ENCODE measurements at places on chromosomes 6 and 20. TPM values are rescaled to one million over a fixed set of nuclear protein-coding genes. Genes with fewer than 3 reads are reported as not detected.

ULBP2 gene
- polyA plus RNA-seq: 5.0 TPM

DNA sequence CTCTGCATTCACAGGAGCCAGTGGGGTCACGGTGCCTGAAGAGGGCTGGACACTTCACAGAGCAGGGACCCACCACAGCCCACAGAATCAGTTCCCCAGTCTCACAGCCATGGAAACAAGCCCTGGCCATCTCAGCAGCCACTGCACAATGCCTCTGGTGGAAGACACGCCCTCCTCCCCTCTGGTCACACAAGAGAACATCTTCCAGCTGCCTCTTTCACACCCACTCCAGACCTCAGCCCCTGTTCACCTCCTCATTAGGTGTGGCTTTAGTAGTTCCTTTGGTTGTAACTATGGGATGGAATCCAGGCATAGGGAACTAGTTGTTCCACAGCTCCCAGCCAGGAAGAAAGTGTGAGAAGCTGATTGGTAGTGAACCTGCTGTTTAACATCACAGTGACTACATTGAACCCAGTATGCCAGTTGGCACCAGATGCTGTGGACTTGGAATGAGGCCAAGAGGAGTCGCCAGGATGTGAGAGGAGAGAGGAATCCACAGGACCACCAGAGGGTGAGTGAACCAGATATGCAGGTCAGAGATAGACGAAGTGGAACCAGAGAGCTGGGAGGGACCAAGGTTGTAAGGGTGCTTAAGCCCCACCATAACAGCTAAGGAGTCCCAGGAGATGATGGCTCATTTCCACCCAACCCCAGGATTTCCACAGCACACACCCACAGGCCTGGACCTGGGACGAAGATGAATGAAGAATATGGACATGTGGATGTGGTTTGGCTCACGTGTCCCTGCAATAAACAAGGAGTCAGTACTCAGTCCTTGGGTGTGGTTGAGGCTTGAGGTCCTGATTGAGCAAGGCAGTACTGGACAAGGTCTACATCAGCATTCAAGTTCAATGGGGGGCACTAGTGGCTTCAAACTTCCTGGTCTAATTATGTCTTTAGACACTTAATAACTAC, 8.8 kb upstream of the BTN3A3 start:
- DNase-seq: no peak

GRCh38 chr20:58011947-58012610, 216.4 kb downstream of the ANKRD60 start:
- DNase-seq: no peak

DNA sequence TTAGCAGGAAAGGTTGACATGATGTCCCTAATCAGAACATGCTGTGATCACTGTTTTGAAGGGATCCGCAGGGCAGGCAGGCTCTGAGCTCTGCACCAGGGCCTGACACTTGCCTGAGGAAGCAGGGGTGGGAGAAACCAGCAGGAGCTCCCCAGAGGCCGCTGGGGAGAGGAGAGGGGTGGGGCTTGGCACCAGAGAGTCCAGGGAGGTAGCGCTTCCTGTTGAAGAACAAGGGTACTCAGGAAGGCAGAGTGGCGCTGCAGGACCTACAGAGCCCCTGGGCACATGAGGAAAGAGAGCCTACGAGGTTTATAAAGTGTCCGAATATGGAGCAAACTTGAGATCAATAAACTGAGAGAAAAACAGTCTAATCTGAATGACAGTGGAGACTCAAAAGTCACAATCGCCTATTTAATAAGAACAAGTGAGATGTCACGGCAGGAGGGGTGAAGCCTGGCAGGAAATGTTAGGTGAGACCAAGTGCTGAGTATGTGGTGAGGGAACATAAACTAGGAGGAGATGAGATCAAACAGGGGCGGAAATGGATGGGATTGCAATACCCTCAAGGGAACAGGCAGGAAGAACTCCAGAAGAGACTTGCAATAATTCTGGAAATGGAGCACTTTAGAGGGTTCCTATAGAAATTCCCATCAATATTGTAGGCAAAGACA, 5.8 kb upstream of the TBXT start:
- DNase-seq: peak; percentile 49

DNA sequence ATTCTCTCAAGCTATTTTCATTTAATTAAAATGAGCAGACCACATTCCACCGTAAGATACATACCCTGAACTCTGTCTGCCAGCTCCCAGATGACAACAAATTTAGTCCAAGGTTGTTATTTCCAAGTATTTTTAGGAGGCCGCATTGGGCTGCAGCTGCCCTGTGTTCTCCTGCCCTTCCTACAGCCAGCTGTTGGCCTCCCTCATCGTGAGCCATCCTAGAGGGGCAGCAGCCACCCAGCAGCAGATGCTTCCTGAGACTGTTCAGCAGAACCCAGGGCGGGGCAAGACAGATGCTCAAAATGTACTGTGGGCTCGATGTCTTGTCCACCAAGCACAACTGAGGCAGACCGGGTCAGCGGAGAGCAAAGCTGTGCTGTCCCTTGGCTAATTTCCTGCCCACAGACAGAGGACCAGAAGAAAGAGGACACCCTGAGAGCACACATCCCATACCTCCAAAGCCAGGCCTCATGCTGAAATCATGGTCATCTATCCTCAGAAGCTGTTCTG, 16.4 kb downstream of the GABRR1 start:
- no peak for DNase-seq

DNA sequence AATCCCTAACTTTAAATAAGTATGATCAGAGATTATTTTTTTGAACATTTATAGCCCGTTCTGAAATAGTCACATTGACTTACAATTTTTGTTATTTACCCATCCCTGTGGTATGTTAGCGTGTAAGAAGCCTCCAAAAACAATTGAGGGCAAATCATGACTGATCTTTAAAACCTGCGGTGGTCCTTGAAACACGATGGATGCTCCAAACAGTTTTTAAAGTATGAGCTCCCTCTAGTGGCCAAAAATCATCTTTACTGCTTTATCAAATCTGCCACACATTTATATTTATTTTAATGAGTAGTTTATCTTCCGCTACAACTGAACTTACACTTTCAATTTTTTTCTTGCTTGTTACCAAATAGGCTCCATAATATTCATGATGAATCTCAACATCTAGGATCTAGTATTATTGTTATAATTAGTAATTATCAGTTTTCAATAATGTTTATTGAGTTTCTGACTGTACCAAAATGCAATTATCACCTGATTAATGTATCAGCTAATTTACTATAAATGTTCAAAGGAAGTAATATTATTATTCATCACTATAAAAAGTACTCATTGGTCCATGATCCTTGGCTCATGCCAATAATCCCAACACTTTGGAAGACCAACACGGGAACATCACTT, 52.2 kb downstream of the MARCKS start:
- DNase-seq: peak; percentile 63

All from SK-N-SH (cell line).